ENCODE measurements at places on chromosomes 1 and 21.

GRCh38 chr1:162562470-162562828, 927 bp downstream of the UAP1 start:
- ATAC-seq: no peak

GRCh38 chr1:154595621-154596020, 12.4 kb downstream of the ADAR start:
- no peak for ATAC-seq

DNA sequence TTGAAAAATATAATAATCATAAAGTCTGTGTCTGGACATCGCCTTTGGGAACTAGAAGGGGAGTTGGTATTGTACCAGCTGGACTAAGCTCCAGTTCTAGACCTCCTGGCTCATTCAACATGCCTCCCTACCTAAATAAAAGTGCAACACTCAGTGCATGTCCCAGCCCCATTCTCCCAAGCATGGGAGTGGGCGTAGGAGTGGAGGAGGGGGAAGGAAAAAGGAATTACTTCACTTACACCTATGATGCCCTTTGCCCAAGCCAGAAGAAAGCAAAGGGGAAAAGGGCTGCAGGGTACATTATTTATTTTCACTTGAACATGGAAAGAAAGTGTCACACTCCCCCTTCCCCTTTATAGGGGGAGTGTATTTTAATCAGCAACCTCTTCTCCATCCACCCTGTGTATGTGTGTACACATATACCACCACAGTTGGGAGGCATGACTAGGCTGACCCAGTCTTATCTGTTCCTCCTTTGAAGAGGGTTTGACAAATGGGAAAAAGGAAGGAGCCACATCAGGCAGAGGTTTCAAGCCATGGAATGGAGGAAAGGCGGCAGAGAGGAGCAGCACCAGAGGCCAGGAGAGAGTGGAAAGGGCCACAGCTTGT, 3.2 kb downstream of the NIT1 start:
- ATAC-seq: no peak

DNA sequence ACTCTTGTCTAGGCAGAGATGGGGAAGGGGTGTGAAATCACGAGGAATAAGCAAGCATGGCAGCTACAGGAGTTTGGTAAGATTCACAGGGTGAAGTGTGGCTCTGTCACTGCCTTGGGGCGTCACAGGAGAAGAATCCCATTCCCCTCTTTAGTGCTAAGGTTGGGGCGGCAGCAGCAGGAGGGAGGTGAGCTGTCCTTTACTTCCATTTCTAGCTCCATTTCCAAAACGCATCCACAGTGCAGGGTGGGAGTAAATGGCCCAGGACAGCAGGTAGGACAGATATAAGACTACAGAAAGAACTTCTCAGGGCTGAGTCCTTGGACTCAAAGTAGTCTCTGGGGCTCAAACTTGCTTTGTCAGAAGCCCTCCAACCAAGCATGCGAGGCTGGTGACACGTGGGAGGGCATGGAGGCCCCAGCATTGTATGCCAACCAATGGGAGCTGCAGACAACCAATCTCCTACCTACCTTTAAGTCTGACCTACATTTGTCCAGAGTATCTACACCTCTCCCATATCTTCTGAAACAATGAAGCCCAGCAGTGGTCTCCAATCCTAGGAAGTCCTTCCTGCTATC, 8.5 kb downstream of the MEF2D start:
- ATAC-seq: no peak

- no peak for ATAC-seq
These were observed 49.9 kb upstream of the STUM start for GRCh38 chr1:226498640-226499008.

DNA sequence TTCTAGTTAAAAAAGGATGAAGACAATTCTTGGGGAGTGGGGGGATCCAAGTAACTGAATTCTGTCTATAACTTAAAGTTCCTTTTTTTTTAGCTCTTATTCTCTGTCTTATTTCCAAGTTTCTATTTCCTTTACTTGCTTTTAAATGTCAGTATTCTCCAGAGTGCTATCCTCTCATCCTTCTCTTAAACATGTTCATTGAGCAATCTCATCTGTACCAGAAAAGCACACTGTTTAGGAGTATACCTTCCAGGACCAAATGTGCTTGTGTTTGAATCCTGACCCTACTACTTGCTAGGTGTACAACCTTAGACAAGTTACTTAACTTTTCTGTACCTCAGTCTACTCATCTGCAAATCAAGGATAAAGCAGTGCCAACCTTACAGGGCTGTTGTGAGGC, 50.1 kb downstream of the AKT3 start:
- ATAC-seq: no peak

DNA sequence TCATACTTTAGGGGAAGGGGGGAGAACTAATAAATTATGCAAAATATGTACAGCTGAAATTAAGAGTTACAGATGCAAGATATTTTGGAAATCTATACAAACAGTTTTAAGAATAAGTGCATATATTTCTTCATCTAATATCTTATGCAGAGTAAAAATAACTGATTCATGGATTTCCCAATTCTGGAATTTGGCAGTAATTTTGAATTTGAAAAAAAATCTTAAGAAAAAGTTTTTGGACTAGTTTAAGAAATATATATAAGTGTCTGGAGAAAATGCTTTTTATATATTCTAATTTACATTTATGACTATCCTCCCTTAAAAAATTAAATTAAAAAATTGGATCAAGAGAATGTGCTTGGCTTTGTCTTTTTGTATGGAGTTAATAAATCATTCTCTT, 474.3 kb downstream of the BRINP3 start:
- ATAC-seq: no peak

DNA sequence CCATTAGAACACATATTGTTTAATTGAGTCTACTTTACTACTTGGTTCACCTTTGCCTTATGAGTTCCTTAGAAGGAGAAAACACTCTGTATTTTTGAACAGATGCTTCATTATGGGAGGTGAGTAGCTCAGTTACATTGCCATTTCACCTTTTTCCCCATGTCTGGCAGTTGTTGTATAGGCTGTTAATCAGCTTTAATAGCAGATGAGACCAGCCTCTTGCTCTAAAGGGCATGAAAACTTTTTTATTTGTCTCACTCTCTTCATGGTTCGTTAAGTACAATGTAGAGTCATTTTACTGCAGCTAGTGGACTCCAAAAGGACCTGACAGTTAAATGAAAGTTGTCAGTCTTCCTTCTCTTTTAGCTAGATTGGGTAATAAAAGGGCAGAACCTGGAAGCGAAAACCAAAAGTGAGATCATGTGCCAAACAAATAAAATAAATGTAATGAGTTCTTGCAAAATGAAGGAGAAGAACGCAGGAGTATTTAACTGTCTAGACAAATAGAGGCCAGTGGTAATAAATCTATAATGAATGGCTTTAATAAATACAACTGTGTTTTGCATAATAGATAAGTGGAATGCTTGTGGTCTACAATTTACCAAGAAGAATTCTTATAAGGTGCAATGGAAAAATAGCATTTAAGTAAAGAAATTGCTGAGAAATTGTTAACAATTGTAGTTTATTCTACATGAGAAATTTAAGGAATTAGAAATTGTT, 180.0 kb upstream of the NEGR1 start:
- ATAC-seq: no peak

DNA sequence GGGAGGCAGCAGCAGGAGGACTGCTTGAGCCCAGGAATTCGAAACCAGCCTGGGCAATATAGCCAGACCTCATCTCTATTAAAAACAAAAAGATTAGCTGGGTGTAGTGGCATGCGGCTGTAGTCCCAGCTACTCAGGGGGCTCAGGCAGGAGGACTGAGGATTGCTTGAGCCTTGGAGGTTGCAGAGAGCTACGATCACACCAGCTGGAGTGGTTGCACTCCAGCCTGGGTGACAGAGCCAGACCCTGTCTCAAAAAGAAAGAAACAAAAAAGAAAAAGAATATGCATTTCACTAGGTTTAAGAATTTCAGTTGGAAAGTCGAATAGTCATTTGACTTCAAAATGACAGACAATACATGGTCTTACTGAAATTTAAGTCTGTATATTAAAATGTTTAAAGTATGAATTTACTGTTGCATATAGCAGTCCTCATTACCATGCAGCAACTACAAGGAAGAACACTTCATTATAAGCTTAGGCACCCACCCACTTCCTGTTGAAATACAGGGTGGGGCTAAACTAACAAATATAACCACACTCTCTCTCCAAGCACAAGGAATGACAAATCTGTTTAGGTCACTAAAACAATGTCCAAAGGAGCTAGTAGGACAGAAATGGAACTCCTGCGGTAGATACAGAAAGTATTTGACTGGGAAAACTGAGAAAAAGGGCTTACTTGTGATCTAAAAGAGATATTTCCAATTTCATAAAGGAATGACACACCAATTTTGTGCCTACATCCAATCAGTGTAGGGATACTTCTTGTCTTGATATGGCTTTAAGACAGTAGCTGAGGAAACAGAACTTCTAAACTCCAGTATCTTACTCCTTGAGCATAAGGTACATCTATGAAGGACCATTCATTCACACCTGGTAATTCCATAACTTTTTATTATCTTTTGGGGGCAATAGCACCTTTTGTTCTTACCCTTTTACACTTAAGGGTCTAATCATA, 44.1 kb downstream of the GPR3 start:
- ATAC-seq: peak; percentile 86

GRCh38 chr1:43547538-43548072, 16.9 kb downstream of the PTPRF start:
- no peak for ATAC-seq

- no peak for ATAC-seq
These were observed 32.1 kb downstream of the USP48 start for GRCh38 chr1:21750841-21751240.

DNA sequence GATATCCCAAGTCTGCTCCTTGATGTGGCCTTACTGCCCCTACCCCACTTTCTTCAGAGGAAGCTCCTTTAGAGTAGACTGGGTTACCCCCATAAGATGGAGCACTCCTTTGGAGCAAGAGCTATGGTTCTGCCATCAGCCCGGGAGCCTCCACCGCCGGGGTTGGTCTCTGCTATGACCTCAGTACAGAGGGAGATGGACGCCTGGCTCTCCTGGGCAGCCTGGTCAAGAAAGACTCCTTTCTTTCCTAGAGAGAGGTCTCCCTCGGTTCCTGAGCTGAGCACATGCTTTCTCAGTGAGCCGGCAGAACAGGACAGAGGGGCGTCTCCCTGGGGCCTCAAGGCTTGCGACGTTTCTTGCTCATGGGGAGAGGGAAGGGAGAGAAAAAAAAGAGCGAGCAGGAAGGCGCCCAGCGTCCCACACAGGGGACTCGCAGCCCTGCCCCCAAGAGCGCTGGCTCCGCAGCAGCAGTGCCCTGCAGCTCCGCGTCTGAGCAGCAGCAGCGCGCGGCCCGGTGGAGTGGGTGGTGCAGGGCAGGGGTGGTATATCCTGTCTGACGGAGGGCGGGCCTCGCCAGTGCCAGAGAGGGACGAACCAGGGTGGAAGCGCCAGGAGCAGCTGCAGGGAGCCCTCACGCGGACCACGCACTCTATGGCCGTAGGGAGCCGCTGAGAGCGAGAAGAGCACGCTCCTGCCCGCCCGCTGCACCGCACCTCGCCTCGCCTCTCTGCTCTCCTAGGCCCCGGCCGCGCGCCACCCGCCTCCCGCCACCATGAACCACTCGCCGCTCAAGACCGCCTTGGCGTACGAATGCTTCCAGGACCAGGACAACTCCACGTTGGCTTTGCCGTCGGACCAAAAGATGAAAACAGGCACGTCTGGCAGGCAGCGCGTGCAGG, at the start of gene PKP1:
Gene PKP1, plus strand, starts transcription at position 576 of the 899 bp plus-strand sequence. Its CDS starts 197 bp downstream, at position 773.
- peak; percentile 47 for ATAC-seq

DNA sequence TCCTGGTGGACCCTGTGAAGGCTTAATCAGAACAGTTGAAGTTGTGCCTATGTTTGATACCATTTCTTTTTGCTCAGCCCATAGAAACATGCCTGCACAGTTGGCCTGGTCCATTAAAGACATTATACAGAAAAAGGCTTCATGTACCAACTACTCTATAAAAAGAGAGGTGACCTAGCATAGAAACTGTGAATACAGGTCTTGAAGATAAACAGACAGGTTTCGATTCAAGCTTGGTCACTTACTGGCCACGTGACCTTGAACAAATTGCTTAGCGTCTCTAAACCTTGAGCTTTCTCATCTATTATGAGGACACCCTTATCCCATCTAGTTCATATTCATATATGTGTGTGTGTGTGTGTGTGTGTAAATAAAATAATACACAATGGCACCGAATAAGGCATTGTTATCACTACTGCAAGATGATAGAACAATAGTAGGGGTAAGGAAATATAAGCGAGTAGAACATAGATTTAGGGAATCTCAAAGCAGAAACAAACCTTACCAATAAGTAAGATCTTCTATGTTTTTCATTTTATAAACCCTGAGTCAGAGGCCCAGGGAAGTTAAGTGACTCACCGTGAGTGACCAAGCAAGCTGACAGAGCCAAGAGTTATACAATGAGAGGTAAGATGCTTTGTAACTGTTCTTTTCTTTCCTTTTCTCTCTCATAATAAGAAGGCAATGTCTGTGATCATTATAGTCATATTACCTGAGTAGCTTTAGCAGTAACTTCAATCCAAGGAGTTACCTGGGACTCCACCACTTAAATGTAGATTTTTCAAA, 476.8 kb upstream of the DEPDC1 start:
- no peak for ATAC-seq

DNA sequence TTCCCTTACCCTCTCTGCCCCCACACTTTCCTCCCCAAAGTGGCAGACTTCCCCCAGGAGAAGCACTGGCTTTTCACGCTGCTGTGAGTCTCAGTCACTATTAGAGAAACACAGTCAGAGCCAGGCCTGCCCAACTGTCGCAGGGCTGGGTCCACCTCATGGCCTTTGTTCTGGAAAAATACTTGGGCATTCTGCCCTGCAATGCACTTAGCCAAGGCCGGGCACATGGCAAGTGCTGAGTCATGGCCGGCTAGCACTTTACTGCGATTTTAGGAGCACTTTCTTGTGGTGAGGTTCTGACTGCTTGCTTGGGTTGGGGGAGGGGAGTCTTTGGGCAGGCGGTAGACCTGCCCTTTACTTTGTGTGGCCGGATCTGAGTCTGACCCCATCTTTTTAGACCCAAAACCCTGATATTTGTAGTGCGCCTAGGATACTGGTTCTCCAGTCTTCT, 7.7 kb downstream of the EPHX1 start:
- peak; percentile 82 for ATAC-seq

DNA sequence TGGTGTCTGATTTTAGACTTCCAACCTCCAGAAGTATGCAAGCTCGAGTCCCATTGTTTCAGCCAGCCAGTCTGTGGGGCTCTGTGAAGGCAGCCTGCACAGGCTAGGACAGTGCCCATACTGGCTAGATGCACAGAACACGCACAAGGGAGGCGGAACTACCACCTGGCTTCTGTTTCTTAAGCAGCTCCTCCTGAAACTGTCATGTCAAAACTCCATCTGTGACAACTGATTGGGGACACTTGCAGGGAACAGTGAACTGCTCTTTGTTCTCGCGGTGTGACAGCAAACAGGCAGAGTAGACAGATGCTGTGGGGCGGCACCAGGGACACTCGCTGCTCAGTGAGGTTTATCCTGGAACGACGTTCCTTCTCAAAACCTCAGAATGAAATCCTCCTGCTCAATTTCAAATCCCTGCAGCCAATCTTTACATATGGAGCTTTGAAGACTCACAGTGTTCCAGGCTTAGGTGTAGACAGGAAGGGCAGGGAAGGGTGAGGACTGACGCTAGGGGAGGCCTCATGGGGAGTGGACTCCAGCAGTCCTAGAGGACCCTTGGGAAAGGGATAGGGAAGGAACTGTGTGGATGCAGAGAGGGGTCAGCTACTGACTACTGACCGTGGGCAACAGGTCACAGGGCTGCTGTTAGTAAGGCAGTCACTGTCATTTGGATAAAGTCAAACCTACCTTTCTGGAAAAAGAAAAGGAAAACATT, 73.8 kb downstream of the ERG start:
- ATAC-seq: no peak
